ENCODE measurements at places on chromosomes 12 and 14.

- no peak for DNase-seq
These were observed 89.7 kb downstream of the CAND1 start for GRCh38 chr12:67358781-67359338.

DNA sequence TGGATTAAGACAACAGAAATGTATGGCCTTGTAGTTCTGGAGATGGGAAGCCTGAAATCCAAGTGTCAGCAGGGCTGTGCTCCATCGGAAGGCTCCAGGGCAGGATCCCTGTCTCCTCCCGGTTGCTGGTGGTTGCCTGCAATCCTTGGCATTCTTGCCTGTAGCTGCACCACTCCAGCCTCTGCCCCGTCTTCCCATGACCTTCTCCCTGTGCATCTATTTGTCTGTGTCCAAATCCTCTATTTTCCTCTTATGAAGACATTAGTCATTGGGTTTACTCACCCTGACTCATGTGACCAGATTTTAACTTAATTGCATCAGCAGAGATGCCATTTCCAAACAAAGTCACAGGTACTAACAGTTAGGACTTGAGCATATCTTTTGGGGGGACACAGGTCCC, 15.1 kb downstream of the TUNAR start:
- no peak for DNase-seq

DNA sequence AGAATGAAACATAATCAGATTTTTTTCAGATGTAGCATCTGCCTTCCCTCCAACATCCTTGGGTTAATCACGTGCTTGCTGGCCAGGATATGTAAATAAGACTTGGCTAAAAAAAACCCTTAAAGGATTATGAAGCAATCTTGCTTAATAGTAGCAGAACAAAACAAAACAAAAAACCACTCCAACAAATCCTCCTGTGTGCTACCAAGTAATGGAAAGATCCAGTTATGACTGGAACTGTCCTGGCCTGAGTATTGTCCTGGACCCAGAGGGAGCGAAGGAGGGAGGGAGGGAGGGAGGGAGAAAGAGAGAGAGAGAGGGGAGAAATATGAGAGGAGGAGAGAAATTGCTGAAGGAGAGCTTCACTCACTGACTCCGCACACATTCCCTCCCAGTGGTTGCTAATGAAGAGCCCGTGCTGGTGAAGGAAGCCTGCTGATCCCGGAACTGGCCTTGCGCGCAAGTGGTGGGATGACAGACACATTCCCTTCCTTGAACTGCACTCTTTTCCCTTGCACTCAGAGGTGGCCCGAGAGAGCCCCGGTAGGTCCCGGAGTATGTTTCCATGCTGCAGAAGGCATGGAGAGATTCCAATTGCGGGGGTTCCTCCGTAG, 57.2 kb downstream of the HMGA2 start:
- no peak for DNase-seq

GRCh38 chr14:101601606-101602465, 40.5 kb downstream of the DIO3 start:
- no peak for DNase-seq

DNA sequence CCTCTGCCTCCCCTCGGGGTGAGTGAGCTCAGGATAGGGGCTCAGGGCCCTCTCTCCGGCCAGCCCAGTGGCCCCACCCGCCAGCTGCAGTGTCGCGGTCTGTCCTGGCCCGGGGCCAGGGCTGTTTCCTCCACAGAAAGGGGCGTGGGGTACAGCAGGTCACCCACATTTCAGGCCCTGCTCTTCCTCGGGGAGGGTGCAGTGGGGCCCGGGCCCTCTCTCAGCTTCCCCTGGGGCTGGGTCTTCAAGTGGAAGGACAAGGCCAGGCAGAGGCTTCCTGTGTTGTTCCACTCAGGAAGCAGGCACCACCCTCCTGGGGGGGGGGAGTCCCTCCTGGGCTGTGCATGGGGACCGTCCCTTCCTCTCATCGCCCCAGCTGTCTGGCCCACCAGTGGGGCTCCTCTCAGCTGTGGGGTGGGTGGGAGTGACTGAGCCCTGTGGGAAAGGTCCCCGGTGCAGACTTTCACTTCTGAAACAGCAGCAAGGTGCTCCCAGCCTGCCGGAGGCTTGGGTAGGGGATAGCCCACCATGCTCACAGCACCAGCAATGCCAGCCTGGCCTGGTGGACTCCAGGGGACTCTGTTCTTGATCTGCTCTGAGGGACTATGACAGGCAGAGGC, 3.7 kb downstream of the GPR132 start:
- peak; percentile 59 for DNase-seq

DNA sequence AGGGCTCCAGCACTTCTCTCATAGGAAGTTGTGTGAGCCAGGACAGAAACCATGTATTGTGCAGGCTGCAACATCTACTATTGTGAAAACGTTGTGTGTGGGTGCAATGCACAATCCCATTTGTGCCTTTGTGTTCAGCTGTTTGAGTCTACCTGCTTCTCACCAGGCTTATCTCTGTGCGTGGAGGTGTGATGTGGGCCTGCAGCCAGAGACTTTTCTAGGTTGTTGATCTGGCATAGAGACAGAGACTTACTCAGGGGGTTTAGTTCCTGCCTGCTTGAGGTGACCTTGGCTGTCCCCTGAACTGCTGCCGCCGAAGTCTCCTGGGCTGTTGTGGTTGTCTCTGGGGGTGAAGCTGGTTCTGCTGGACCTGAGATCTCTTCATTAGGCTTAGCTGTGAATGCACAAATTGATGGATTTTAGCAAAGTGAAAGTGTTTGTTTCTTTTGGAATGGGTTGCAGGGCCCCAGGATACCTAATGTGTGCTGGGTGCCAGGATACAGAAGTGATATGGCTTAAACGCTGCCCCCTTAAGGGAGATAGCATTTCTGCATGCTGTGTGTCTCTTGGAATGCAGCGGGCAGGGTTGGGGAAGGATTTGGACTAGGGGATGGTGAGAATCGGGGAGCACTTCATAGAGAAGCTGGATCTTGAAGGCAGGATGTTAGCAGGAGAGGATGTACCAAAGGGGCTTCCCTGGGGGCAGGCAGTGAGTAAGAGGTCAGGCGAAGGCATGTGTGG, 2.5 kb downstream of the LACRT start:
- no peak for DNase-seq

- DNase-seq = no peak
These were observed 13.7 kb downstream of the SLC25A47 start for GRCh38 chr14:100336618-100337530.

- no peak for DNase-seq
These were observed 10.3 kb downstream of the ACSS3 start for GRCh38 chr12:81088221-81088620.

GRCh38 chr12:69929531-69929930, 104.5 kb downstream of the MYRFL start:
- DNase-seq = no peak

DNA sequence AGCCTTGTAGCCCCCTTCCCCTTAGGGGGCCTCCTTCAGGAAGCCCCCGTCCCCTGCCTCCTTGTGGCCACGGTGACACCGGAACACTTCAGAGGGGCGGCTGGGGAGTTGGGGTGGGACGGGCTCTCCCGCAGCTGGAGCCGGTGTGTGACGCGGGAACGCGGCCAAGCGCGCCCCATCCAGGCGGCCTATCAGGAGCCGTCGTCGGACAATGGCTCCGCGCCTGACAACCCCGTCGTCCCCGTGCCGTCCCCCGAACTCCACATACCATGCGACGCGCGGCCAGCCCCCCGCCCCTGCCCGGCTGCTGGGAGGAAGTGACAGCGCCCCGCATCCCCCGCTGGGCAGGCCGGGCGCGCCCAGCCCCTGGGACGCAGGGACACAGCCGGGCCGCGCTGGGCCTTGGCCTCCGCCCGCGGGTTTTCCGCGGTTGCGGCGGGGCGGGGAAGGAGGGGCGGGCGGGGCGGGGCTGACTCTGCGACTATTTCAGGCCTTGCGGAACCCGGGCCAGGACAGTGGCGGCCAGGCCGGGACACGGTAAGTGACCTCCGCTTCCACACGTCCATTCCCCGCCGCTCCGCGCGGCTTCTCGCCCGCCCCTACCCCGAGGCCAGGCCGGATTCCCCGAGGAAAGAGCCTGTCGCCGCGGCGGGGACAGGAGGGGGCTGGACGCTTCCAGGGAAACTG, at the start of gene TNFAIP2:
Gene TNFAIP2 (plus strand): TSS at position 515 of the 687 bp plus-strand sequence. CDS start 2,997 bp downstream, outside the sequence.
- DNase-seq = no peak

DNA sequence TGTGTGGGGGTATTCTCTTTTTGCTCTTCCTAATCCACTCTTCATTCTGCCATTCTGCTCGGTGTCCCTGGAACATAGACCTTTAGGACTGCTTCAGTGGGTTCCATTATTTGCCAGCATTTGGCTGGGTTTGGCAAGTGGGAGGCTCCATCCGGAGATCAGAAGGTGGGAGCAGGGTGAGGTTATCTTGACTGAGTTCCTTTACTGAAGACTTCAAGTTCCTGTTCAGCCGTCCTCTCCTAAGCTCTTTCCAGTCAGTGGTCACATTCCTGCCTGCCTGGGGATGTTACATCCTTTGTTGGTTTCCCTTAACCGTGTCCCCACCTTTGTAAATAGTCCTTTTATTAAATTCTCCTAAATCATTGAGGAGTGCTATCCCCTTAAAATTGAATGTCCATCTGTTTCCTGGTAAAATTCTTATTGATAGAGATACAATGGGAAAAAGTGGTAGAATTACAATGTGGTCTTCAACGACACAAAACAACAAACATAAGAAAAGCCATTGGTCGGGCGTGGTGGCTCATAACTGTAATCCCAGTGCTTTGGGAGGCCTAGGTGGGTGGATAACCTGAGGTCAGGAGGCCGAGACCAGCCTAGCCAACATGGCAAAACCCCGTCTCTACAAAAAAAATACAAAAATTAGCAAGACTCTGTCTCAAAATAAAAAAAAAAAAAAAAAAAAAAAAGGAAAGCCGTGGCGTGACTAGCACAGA, 5.0 kb upstream of the MIA2 start:
- DNase-seq = no peak

GRCh38 chr12:109469517-109469916, 7.6 kb downstream of the KCTD10 start:
- no peak for DNase-seq

- DNase-seq = no peak
These were observed 659 bp downstream of the PSMD9 start for GRCh38 chr12:121889274-121889624.

- DNase-seq = no peak
These were observed 11.2 kb downstream of the DHRS7 start for GRCh38 chr14:60153991-60154390.
